Cardiac fibroblast (primary cell): ENCODE measurements at places on chromosomes 2 and 18.
A peak's percentile ranks its signal among the peaks of the same experiment; 100 is the strongest.

- DNase-seq: no peak
Measured at GRCh38 chr2:169072163-169072925, 3.0 kb downstream of the DHRS9 start.

DNA sequence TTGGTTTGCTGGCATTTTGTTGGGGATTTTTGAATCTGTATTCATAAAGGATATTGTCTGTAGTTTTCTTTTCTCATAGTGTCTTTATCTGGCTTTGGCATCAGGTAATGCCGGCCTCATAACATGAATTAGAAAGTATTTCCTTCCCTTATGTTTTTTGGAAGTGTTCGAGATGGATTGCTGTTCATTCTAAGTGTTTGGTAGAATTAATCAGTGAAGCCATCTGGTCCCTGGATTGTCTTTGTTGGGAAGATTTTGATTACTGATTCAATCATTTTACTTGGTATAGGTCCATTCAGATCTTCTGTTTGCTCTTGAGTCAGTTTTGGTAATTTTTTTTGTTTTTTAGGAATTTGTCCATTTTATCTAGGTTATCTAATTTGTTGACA, 22.3 kb downstream of the KIAA1328 start:
- DNase-seq: no peak

GRCh38 chr2:69306822-69307578, 80.0 kb downstream of the GFPT1 start:
- peak; percentile 90 for DNase-seq

DNA sequence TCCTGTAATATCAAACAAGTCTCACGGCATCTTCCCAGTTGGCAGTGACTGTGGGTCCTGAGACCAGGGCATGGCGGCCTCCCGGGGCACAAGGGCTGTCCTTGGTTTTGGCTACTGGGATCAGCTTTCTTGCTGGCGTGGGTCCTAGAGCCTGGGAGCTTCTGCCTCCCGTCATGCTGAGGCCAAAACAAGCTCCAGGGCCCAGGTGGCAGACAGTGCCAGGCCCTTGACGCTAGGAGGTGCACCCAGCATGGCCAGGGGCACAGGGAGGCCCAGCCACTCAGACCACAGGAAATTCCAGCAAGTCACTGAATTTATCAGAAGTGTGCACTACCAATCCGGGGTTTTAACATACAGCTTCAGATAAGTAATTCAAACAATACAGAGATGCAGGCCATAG, 184.7 kb downstream of the EIPR1 start:
- DNase-seq: no peak

DNA sequence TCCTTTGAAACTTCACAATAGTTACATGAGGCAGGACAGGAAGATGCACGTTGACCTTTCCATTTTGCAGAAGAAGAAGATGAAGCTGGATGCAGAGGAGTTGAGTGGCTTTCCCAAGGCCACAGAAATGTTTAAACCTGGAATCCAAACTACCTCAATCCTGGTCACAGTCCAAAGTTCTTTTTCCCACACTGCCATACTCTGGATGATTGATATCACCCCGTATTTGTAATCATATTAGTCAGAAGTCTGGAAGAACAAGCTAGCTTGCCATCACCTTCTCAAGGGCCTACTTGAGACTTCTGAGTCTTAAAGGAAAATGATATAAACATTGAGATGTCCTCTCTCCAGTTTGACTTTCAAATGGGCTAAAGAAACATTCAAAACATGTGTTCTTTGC, 190.1 kb downstream of the LNPK start:
- DNase-seq: no peak

DNA sequence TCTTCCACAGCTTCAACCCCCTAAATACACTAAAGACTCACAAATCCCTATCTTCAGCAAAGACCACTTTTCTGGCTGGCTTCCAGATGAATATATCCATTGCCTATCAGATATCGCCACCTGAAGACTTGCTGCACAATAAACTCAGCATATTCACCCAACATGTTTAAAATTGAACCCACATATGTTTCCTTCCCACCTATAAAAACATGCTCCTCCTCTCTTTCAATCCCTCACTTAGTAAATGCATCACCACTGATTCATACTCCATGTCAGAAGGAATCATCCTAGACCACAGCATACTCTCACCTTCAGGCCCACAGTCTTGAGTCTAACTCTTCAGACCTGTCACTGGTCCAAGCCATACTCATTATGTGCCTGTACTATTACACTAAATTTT, 5.3 kb downstream of the SPC25 start:
- DNase-seq: no peak

GRCh38 chr18:13278062-13278630, 59.6 kb downstream of the LDLRAD4 start:
- DNase-seq: no peak

GRCh38 chr2:70344195-70344594, 42.3 kb upstream of the FAM136A start:
- peak; percentile 43 for DNase-seq

DNA sequence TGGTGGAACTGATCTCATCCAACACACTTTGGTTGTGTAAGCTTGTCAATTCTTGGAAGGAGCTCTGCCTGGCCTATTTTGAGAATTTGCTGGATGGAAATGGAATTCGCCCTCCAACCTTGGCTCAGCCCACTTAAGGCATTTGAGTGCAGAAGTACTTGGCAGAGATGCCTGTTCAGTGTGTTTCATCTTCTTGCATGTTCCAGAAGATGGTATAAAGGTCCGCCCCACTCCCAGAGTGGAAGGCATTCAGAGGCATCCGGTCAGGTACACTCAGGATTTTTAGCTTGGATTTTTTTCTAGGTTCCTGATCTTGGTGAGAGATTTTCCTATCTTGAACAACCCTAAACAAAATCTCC, 61.3 kb upstream of the TXNDC2 start:
- peak; percentile 54 for DNase-seq

- DNase-seq: no peak
Measured at GRCh38 chr18:54794823-54795222, 33.5 kb upstream of the RAB27B start.

- DNase-seq: no peak
Measured at GRCh38 chr2:11875481-11875880, 129.0 kb downstream of the LPIN1 start.

DNA sequence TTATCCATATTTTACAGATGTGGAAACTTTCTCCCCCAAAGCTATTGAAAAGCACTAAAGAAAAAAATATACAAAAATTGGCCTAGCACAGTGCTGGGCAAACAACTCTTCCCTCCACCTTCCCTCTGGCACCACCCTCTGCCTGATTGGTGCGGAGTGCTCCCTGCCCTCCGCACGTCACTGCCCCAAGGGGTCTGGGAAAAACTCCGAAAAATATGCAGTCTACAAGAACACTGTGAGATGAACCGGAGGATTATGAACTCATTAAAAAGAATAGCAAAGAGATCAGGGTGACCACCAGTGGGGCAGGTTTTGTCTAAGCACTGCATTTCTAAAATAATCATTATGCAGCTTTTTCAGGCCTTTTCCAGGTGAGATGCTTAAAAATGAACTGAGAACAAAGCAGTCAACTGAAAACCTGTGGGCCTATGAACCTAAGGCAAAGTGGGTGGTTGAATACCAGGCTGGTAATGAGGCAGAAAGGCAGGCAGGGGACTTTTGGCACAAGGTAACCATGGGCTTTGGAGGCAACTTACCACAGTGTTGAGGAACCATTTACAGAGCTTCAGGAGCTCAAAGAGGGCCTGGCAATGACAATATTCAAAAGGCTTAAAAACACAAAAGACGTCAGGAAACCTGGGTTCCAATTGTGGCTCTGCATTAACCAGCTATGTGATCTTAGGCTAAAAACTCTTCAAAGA, 57.5 kb downstream of the AAK1 start:
- no peak for DNase-seq

DNA sequence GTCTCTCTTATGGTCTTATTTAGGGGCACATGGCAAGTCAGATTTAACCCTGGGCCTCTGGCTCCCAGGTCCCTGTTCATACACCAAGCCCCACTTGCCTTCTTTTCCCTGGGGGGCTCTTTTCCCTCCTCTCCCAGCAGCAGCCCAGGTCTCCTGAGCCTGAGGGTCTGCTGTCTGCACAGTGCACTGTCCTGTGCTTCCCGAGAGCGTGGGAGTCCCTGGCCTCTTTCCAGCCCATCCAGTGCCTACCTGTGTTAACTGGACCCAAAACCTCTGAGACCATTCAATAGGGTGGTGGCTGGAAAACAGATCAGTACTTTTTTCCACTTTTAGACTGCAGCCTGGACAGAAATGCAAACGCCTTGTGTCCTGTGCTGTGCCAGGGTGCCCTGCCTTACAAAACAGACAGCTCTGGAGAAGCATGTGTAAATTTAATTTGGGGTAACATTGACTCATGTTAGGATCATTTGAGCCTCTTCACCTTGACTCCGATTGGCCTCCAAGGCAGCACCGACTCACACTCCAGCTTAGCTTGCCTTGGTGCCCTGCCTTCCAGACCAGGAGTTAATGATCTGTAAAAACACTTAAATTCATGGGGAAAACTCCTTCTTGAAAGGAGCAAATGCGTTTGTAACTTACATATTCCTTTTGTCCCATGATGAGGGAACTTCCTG, 34.3 kb downstream of the TWIST2 start:
- DNase-seq: no peak
